Inflammatory macrophage (primary cell): ENCODE measurements at places on chromosomes 4 and X.

GRCh38 chr4:52372747-52373146 lies 286.4 kb downstream of the USP46 start:
- DNase-seq, result no peak

DNA sequence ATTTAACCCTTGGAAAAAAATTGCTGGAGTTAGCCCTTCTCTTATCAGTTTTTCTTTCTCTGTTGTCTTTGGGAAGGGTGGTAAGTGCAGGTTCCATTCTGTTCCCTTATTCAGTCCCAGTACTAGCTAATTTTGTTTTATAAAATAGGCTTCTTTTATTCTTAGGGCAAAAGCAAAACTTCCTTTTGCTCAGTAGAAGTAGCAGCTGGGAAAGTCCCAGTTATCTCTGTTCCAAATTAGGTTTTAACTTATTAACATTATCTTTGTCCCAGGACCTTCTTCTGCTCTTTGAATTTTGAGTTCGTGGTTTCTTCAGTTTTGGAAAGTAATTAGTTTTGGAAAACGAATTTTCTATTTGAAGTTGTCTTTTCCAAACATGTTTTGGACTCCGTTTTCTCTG lies 61.1 kb downstream of the BANK1 start:
- DNase-seq, result no peak

DNA sequence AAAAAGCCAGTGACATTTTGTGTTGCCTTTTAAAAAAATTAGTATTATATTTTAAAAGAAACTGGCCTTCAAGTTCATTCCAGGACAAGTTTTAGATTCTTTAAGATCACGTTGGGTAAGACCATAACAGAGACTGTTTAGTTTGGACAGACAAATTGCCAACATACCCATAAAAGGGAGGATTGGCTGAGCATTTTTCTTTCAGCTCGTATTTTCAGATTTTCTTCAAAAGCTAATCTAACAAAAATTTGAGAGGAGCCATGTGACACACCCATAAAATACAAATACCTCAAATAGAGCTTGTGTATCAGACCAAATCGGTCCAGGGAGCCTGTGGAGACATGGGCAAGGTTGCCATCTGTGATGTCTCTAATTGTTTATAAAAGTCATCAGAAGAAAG lies 74.6 kb upstream of the C1QTNF7 start:
- no peak for DNase-seq

DNA sequence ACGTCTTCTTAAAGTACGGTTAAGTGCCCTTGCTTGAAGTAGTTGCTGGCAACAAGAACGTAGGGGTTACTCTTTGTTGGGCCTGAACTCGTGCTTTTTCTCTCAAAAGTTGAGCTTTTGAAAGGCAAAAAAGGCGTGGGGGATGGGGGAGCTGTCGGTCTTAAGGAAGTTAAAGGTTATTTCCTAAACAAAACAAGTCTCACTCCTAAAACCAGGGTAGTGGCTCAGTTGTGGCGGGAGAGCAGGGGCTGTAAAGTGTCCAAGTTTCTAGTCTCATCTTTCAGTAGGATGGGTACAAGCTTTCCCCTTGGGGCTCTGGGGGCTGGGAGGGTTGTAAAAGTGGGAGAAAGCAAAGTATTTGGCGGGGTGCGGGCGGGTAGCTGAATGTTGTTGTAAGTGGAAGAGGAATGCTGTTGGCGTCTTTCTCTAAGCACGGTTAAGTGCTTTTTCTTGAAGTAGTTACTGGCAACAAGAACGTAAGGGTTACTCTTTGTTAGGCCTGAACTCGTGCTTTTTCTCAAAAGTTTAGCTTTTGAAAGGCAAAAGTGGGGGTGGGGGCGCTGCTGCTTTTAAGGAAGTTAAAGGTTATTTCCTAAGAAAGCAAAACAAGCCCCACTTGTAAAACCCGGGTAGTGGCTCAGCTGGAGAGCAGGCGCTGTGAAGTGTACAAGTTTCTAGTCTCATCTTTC lies 904 bp upstream of the WDR1 start:
- peak; percentile 77 for DNase-seq

GRCh38 chr4:24521544-24521943 lies 62.8 kb downstream of the DHX15 start:
- DNase-seq, result no peak

DNA sequence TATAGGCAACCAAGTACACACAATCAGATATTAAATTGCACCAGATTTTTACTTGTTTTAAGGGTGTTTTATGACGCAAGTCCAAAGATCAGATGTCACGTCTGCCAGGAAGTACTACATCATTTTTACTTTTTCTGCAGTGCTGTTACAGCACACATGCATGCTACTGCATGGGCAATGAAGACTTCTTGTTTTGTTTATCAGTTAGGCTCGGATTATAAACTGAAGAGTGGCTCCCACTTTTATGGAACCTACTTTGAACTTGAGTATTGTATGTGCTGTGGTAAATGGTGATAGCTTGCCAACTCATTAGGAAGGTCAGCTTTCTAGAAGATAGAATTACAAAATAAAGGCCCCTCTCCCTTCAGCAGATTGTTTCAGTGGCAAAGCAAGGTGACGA lies 131.6 kb downstream of the CEP135 start:
- DNase-seq, result no peak

- no peak for DNase-seq
These were observed 11.2 kb upstream of the UBA6 start for GRCh38 chr4:67712000-67712625.

DNA sequence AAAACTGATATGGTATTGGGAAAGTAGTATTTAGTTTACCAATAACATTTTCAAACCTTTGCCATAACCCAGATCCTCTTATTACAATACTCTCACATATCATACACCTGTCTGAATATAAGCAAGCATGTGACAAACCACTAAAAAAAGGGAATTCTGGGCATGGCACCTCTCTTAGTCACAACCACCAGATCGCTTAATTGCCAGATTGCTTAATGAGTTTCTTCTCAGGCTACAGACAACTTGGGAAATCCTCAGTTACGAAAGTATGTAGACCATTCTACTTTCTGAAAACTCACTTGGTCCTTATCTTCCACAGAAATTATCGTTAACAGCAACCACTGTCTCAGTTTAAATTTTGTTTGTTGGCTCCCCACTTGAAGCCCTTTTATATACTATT lies 2.1 kb downstream of the NAF1 start:
- DNase-seq, result peak; percentile 61

DNA sequence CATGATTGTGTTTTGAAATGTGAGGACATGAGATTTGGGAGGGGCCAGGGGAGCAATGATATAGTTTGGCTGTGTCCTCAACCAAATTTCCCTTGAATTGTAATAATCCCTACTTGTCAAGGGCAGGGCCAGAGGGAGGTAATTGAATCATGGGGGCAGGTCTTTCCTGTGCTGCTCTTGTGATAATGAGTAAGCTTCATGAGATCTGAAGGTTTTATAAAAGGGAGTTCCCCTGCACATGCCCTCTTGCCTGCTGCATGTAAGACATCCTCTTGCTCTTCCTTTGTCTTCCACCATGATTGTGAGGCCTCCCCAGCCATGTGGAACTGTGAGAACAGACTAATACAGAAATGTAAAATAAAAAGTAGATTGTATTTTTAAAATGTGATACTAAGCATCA lies 1294.9 kb downstream of the ADGRL3 start:
- peak; percentile 40 for DNase-seq

- DNase-seq, result no peak
These were observed 258.9 kb downstream of the TENM3 start for GRCh38 chr4:182502064-182502463.
